Chondrocyte (in vitro differentiated cells): ENCODE measurements at places on chromosomes 4 and X. TPM values are rescaled to one million over a fixed set of nuclear protein-coding genes. Genes with fewer than 3 reads are reported as not detected.

- no peak for DNase-seq
These were observed 5.3 kb upstream of the CFP start for GRCh38 chrX:47634871-47635575.

The VSIG4 gene
- not detected in 3 replicates for total RNA-seq

The HAND2 gene
- total RNA-seq, result not detected in 3 replicates

- peak; percentile 97 for DNase-seq
These were observed at the start of gene ZNF330 for GRCh38 chr4:141220691-141221659. TSS of gene ZNF330 (plus strand) at chr4:141220895. CDS start at chr4:141222372, 1,477 bp downstream.
